ENCODE measurements at places on chromosomes 16 and 17.

- no peak for DNase-seq
Observed at GRCh38 chr17:31686495-31686894, 172.5 kb downstream of the COPRS start.

DNA sequence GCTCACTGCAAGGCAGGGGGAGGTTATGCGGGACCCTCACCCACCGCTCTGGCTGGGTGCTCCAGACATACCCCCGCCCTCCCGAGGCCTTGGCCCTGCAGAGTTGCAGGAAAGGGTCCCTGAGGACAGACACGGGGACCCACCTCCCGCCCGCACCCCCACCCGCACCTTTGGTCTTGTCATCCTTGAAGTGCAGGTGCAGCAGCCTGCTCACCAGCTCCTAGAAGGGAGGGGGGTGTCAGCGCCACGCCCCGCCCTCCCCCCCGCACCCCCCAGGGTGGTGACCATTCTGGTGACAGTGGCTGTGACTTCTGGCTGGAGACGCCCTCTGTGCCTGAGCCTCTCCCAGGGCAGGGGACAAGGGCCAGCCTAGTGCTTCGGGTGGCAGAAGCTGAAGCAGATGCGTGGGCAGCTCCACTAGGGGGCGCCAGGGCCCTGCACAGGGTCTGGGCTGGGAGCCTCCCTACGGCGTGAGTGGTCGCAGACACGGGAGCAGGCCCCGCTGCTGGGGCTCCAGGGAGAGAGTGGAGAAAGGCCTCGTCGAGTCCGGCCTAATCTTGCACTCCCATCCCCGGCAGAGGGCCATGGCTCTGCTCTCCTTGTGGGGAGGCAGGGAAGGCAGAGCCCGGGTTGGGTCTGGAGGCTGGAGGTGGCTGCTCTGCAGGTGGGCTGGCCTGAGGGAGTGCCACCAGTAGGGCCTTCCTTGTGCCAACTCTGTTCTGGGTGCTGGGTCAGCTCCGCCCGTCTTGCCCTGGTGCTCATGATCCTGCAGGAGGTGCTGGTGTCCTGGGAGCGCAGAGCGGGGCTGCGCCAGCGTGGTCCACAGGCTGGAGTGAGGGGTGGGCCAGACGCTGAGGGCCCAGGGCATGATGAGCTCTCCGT lies 2.7 kb downstream of the CENPX start:
- no peak for DNase-seq

DNA sequence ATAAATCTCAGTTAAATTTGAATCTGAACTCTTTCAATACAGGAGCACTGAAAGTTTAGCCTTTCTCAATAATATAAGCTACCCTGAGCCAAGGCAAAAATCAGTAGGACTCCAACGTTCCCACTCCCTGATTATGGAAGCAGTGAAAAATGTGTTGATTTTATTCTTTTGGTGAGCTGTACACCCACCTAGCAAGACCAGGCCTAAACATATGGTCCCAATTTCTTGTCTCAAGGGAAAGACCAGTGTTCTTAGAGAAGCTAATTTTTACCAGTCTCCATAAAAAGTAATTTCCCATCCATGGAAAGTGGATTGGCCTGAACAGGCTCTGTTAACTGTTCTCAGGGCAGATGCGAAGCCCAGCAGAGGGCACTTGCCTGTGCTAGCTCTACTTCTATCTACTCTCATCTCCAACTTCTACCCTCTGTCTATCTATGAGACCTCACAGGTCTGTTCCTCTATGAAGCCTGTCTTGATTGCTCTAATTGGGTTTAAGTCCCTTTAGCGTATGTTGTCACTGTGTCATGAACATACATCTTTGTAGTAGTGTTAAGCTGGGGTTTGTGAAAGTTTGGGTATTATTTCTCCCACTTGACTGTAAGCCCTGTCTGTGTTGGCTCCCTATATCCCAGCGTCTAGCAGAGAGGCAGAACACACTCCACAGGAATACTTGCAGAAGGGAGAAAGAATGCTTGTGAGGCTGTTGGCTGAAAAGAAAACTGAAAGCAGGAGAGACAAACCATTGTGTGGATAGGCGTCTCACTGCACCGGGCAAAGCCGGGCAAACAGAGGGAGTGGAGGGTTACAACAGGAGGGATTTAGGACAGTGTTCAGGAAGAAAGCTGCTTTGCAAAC lies 167.1 kb upstream of the MAF start:
- no peak for DNase-seq

DNA sequence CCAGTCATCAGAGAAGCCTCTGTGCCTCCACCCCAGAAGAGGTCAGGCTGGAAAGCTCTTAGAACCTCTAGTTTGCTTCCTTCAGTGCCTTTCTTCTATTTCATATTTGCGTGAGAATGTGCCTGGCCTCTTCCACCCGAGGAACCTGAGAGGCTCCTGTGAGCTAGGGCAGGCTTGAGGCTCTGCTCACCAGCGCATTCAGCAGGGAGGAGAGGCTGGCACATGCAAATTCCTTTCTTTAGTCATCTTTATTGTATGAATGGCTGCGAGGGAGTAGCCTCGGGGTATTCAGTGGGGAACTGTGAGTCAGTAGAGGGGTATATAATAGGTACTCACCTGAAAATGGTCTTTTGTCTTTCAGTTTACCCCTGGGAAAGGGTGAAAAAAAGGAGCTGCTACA lies 268.3 kb downstream of the ABCC12 start:
- DNase-seq: no peak

- DNase-seq: no peak
Observed at GRCh38 chr17:69179227-69179952, 37.7 kb upstream of the ABCA6 start.

DNA sequence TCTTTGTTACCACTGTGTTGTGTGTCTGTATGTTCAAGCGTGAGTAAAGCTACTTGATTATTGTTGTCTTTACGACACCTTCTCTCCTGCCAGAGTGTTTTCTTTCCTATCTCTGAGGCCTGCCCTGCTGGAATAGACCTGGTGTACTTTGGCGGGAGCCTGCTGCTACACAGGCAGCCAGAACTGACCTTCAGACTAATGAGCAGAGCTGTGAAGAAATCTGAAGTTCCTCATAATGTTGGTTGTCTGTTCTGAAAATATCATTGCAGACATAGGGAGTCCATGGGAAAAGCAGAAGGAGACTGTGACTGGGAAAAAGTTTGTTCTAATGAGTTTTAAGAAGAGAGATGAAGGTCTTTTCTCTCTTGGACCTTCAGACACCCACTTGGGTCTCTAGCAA lies 9.8 kb downstream of the RHOT1 start:
- no peak for DNase-seq

DNA sequence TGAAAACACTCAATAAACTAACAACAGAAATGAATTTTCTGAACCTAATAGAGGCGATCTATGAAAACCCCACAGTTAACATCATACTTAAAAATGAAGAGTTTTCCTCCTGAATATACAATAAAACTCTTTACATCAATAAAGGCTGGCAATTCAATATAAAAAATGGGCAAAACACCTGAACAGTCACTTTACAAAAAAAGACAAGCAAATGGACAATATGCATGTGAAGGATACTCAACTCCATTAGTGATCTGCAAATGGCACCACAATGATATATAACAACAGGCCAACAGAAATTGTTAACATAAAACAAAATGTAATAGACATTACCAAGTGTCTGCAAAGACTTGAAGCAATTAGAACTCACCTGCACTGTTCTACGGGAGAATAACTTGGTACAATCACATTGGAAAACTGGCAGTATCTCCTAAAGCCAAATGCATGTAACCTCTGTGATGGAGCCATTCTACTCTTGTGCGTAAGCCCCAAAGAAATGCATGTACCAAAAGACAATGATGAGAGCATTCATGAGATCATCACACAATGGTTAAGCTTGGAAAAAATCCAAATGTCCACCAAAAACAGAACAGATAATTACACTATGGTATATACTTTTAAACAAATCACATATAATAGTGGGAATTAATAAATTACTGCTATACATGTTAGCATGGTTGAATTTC lies 433.4 kb upstream of the MAF start:
- no peak for DNase-seq

DNA sequence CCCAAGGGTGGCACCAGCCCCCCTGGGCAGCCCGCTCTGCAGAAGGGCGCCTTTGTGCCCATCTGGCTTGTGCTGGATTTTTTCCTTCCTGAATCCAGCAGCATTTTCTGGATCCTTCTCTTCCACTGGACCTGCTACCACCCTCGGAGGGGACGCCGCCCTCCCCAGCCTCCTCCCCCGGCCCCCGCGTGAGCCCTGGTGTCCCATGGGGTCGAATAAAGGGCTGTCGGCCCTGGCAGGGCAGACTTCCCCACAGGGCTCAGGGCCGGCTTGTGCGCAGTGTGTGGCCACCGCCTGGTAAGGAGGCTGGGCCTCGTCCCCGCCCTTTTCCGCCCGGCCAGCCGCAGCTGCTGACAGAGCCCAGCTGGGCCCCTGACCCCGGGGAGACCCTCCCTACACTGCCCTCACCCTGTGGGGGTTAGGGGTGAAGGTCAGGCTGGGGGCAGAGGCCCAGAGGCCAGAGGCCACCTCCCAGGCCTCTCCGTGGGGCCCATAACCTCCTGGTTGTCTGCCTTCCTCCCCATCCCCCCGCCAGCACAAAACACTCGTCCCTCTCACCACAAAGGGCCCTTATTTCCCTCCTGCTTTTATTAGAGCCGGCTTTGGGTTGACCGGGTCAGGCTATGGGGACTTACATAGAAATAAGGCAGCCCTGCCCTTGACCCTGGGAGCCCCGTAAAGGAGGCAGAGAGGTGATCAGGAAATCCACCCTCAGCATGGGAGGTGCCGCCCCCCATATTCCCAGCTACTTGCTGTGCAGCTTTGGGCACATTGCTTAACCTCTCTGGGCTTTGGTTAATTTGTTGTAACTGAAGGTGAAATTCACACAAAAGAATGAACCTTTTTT lies 179.3 kb upstream of the CIBAR2 start:
- no peak for DNase-seq
